ENCODE measurements at places on chromosomes 3 and 15. TPM values are rescaled to one million over a fixed set of nuclear protein-coding genes. Genes with fewer than 3 reads are reported as not detected.

DNA sequence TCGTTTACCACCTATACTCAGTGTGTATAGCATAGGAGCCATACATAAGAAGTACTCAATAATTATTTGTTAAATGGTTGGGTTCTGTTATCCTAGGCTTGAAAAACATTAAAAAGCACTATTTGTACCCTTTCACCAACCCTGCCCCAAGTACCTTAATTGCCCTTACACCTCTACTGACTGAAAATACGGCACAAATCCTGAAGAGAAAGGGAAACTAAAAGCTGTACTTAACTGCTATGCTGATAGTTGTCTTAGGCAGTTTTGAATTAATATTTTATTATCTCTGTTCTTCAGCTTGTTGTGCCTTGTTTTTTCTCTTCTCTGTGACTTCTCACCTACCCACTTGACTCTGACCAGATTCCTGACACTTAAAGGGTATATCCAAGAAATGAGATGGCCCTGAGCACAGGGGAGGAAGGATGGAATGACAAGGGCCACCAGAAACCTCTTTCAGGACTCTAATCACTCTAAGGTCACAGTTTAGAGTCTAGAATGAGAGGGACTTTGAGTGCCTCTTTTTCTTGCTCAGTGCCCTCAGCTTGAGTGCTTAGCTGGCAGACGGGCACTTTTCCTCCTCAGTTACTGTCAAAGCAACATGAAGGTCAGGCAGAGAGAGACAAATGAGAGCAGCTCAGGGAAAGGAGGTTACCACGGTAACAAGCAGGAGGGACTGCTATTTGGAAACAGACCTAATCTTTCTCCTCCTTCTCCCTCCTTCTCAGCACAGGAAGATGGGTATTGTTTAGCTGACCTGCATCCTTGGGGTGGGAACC lies 136.5 kb downstream of the ZNF609 start:
- H3K4me3 ChIP-seq, result peak overlapping the region; percentile 71
- no peaks in the 10 kb centered on the region for H3K36me3 ChIP-seq
- peak; percentile 59 for DNase-seq
- H3K27ac ChIP-seq, result peak overlapping the region; percentile 89
- H3K27me3 ChIP-seq, result no peaks in the 10 kb centered on the region

DNA sequence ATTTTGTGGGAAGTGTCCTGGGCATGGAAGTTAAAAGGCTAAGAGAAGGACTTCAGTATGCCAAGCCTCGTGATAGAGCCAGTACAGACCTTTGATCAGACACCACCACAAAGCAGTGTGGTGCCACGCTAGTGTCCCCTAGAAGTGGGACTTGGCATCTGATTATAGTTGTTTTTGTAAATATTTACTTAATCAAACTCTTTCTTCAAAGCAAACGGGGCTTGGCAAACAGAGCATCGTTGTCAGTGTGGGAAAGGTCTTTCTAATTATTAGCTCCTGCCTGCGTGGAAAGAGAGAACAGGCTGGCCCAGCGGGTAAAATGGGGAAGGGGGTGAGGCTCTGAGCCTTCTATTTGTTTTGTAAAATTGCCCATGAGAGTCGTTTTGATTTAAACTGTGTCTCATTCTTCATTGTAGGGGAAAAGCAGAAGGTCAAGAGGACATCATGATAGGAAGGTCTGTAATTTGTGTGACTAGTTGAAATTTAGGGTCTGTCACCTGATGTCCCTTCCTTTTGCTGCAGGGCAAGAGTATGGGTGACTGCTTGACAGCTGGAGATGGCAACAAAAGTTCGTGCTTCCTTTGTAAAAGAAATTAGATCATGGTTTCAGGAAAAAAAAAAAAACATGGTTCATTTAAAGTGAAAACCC lies 105.0 kb downstream of the IQCH start:
- H3K36me3 ChIP-seq, result no peaks in the 10 kb centered on the region
- no peaks in the 10 kb centered on the region for H3K4me1 ChIP-seq
- no peak overlapping the region for H3K4me3 ChIP-seq

GRCh38 chr3:26894443-26894842 lies 271.9 kb downstream of the LRRC3B start:
- H3K27ac ChIP-seq, result no peak overlapping the region
- no peaks in the 10 kb centered on the region for H3K4me1 ChIP-seq
- no peaks in the 10 kb centered on the region for H3K27me3 ChIP-seq
- H3K4me3 ChIP-seq, result no peak overlapping the region
- H3K36me3 ChIP-seq, result no peaks in the 10 kb centered on the region

- no peaks in the 10 kb centered on the region for H3K27me3 ChIP-seq
- H3K4me3 ChIP-seq, result no peak overlapping the region
- peaks cover 11% of the 10 kb centered on the region for H3K36me3 ChIP-seq
- no peak for DNase-seq
- no peak overlapping the region for H3K27ac ChIP-seq
These were observed 30.5 kb downstream of the VPS8 start for GRCh38 chr3:184842433-184842832.

GRCh38 chr15:91258415-91258759 lies 158.3 kb downstream of the SV2B start:
- no peak overlapping the region for H3K4me3 ChIP-seq
- peak; percentile 10 for DNase-seq
- peaks cover 3% of the 10 kb centered on the region for H3K27me3 ChIP-seq
- H3K27ac ChIP-seq, result no peak overlapping the region
- H3K4me1 ChIP-seq, result no peaks in the 10 kb centered on the region

DNA sequence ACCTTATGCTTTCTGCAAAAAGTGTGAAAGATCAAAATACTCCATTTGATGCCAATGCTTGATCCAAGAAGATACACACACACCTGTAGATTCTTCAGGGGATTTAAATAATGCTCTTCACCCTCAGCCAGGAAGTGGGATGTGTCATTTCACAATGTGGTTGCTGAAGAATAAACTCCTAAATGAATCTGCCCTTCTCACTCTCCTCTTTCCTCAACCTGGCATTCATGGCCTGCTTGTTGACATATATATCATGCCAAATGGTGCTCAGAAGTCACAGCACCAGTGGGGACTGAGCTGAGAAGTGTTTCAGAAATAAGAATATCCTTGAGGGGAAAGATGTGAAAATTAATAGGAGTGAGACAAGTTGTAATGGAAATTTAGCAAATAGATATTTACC lies 146.6 kb upstream of the ARHGEF26 start:
- H3K4me1 ChIP-seq, result no peaks in the 10 kb centered on the region
- H3K4me3 ChIP-seq, result no peak overlapping the region
- no peak for DNase-seq

- no peak overlapping the region for H3K27ac ChIP-seq
- no peak overlapping the region for H3K4me3 ChIP-seq
- no peaks in the 10 kb centered on the region for H3K4me1 ChIP-seq
- DNase-seq, result no peak
- H3K27me3 ChIP-seq, result peaks cover 2% of the 10 kb centered on the region
These were observed 764.2 kb downstream of the NTRK3 start for GRCh38 chr15:87492321-87492720.

DNA sequence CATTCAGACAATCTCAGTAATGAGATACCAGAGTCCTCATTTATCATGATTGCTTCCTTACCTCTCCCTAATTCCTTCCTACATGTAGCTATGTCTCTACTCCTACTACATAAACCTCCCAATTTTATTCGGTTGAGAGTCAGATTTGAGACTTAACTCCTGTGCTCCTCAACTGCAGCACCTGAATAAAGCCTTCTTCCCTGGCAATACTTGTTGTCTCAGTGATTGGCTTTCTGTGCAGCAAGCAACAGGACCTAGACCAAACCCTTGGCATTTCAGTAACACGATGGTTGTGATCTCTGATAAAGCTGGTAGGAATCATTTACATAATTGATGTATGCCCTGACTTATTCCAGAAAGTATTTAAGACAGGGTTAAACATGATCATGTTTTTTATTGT lies 106.7 kb upstream of the NANOGP8 start:
- no peaks in the 10 kb centered on the region for H3K4me1 ChIP-seq
- peaks cover 3% of the 10 kb centered on the region for H3K36me3 ChIP-seq
- H3K4me3 ChIP-seq, result no peak overlapping the region
- H3K27me3 ChIP-seq, result no peaks in the 10 kb centered on the region
- H3K27ac ChIP-seq, result no peak overlapping the region
- DNase-seq, result no peak

DNA sequence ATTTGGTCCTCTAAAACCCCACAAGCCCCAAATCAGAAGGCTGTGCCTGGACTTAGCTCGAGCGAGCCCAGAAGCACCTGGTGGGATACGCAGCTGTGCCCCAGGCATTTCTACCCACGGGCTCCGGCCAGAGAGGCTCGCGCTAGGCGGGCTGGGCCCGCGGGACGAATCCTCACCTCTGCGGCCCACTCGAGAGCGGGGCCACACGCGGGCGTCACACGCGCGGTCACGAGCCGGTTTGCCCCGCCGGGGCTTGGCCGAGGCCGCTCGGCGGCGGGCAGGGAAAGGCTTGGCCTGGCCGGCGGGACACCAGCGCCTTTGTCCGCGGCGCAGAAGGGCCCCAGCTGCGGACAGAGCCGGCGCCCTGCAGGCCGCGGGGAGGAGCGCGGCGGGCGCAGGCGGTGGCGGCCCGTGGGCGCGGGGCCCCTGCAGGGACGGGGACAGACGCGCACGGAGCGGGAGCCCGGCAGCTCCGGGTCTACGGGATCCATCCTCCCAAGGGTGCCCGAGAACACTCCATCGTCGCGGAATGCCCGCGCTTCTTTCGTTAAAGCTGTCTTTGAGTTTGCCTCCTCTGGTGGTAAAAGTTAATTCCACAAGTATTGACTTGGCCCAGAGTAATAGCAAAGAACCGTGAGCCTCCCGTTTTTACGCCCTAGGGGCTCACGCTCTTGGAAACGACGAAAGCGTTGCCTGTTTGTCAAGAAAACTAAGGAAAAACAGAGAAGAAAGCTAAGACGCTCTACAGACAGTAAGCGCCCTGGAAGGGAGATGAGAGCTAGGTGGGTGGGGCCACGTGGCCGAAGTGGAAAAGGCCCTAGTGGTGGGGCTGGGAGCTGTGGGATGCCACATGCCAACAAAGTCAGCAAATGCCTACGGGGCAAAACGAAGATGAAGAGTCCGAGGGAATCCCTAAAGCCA lies 26.4 kb downstream of the TYRO3 start:
- peaks cover 6% of the 10 kb centered on the region for H3K4me1 ChIP-seq
- H3K27ac ChIP-seq, result no peak overlapping the region
- DNase-seq, result peak; percentile 44
- peaks cover 23% of the 10 kb centered on the region for H3K27me3 ChIP-seq
- H3K4me3 ChIP-seq, result peak overlapping the region; percentile 50

GRCh38 chr3:187728940-187729583 lies 16.2 kb downstream of the BCL6 start:
- H3K36me3 ChIP-seq, result peaks cover 68% of the 10 kb centered on the region
- H3K27me3 ChIP-seq, result no peaks in the 10 kb centered on the region
- DNase-seq, result no peak

- no peaks in the 10 kb centered on the region for H3K4me1 ChIP-seq
- H3K27me3 ChIP-seq, result no peaks in the 10 kb centered on the region
- H3K27ac ChIP-seq, result no peak overlapping the region
- peaks cover 12% of the 10 kb centered on the region for H3K36me3 ChIP-seq
- H3K4me3 ChIP-seq, result no peak overlapping the region
These were observed 59.0 kb downstream of the LEO1 start for GRCh38 chr15:51912528-51912927.

DNA sequence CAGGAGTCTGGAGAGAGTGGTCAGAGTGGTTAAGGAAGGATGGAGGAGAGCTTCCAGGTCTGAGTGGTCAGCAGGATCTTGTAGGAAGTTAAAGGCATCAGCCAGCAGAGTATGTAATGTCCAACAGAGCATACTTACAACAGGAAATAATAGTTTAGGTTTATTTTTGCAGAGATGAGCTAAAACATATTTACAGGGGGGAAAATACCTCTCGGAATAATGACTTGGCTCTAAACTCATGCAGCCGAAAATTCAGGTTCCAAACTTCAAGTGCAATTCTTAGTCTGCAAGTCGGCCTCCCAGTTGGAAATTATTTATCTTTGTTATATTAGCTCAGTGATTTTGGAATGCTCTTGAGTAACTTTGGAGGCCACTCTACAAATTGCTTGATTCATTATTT lies 385.0 kb upstream of the C2CD4B start:
- no peak for DNase-seq
- H3K4me1 ChIP-seq, result no peaks in the 10 kb centered on the region
- peaks cover 13% of the 10 kb centered on the region for H3K27me3 ChIP-seq
- H3K27ac ChIP-seq, result no peak overlapping the region

DNA sequence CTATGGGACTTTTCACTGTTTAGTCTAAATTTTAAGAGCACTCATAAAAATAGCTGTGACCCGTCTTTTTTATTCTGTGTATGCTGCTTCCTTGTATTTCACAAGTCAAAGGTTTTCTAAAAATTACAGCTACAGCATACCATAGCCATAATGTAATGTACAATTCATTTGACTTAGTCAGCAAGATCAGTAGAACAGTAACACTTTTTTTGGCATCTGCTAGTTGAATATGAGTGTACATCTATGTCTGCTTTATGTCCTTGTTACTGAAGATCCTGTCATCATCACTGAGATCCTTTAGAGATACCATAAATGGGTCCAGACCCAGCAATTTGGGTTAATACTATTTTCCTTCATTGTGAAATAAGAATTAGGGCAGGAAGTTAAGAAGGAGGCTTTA lies 42.2 kb downstream of the CMSS1 start:
- peaks cover 4% of the 10 kb centered on the region for H3K36me3 ChIP-seq
- peaks cover 5% of the 10 kb centered on the region for H3K4me1 ChIP-seq
- no peaks in the 10 kb centered on the region for H3K27me3 ChIP-seq
- no peak overlapping the region for H3K27ac ChIP-seq
- no peak for DNase-seq
- H3K4me3 ChIP-seq, result no peak overlapping the region

ECE2 gene
- not detected for total RNA-seq

SLCO3A1 gene
- 3.3 TPM for total RNA-seq

PLSCR1 gene
- 60.1 TPM for total RNA-seq

PLSCR5 gene
- not detected for total RNA-seq

SERPINI2 gene
- not detected for total RNA-seq

CFAP44 gene
- total RNA-seq, result 0.52 TPM

ADIPOQ gene
- total RNA-seq, result not detected

All from activated naive CD4-positive, alpha-beta T cell treated with anti-CD3 and anti-CD28 coated beads for 36 hours (primary cell).